Uterus (tissue), 4 donors: ENCODE measurements at places on chromosomes 1 and 21. TPM values are rescaled to one million over a fixed set of nuclear protein-coding genes. Genes with fewer than 3 reads are reported as not detected.

GRCh38 chr21:45363921-45364467 lies 41.0 kb upstream of the COL18A1 start:
- no peak overlapping the region for H3K4me3 ChIP-seq
- H3K27me3 ChIP-seq = no peaks in the 10 kb centered on the region

- H3K27ac ChIP-seq = no peak overlapping the region
- no peaks in the 10 kb centered on the region for H3K27me3 ChIP-seq
- no peaks in the 10 kb centered on the region for H3K36me3 ChIP-seq
- H3K4me1 ChIP-seq = no peaks in the 10 kb centered on the region
Measured at GRCh38 chr1:207048041-207048440, 3.0 kb downstream of the YOD1 start.

Gene S100A2
- total RNA-seq = 2.7 TPM

DNA sequence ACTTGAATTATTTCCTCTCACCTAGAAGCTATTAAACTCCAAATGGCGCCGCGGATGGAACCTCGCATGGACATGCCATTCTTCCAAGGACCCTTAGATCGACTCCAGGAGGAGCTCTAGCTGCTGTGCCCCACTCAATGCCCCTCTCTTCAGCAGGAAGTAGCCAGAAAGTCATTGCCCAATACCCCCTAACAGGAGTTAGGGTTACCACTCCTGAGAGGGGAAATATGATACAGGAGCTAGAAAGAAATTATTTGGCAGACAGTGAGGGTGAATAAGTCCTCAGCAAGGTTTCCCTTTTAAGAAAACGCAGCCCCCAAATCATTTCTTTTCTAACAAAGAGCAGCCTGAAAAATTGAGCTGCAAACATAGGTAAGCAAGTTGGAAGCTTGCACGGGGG lies 28.6 kb downstream of the TFB2M start:
- no peaks in the 10 kb centered on the region for H3K27me3 ChIP-seq
- no peaks in the 10 kb centered on the region for H3K36me3 ChIP-seq
- H3K27ac ChIP-seq = no peak overlapping the region
- H3K4me1 ChIP-seq = no peaks in the 10 kb centered on the region

- no peaks in the 10 kb centered on the region for H3K4me1 ChIP-seq
- H3K4me3 ChIP-seq = no peak overlapping the region
- no peaks in the 10 kb centered on the region for H3K27me3 ChIP-seq
- DNase-seq = no peak
Measured at GRCh38 chr21:42970946-42971653, 3.3 kb upstream of the PKNOX1 start.

DNA sequence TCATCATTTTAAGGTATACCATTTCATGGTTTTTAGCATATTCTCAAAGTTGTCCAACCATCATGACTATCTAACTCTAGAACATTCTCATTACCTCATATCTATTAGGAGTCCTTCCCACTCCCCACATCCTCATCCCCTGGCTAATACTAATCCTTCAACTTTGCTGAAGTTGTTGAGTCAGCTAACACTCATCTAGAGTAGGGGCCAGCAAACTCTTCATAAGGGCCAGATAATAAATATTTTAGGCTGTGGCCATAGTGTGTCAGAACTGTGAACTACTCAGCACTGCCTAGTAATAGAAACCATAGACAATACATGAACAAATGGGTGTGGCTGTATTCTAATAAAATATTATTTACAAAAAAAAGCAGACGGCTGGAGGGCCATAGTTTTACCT lies 43.0 kb downstream of the TOR3A start:
- H3K27me3 ChIP-seq = no peaks in the 10 kb centered on the region
- no peak overlapping the region for H3K4me3 ChIP-seq
- no peaks in the 10 kb centered on the region for H3K4me1 ChIP-seq
- no peaks in the 10 kb centered on the region for H3K36me3 ChIP-seq

Gene OPRD1
- total RNA-seq = 0.07 TPM

- no peaks in the 10 kb centered on the region for H3K4me1 ChIP-seq
- no peak overlapping the region for H3K27ac ChIP-seq
- DNase-seq = no peak
- no peak overlapping the region for H3K4me3 ChIP-seq
Measured at GRCh38 chr1:172221436-172221835, 199.0 kb upstream of the C1orf105 start.
